ENCODE measurements at places on chromosomes 5 and 9.
A peak's percentile ranks its signal among the peaks of the same experiment; 100 is the strongest.

DNA sequence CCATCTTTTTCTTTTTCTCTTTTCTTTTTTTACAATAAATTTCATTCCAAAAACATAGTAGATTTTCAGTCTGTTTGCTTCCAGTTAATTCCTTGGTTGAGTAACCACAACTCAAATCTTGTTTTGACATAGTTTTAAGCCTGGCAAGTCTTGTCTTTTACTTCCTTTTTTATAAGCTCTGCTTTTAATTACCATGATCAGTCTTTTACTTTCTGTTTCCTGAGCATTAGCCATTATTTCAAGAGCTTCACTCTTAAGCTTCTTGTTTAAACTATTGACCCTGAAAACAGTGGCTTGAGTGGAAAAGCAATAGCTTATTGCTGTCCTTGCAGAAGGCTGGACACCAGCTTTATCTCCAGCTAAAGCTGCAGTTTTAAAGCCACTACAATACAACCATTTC lies 1363.3 kb downstream of the MAT2B start:
- no peak for DNase-seq

DNA sequence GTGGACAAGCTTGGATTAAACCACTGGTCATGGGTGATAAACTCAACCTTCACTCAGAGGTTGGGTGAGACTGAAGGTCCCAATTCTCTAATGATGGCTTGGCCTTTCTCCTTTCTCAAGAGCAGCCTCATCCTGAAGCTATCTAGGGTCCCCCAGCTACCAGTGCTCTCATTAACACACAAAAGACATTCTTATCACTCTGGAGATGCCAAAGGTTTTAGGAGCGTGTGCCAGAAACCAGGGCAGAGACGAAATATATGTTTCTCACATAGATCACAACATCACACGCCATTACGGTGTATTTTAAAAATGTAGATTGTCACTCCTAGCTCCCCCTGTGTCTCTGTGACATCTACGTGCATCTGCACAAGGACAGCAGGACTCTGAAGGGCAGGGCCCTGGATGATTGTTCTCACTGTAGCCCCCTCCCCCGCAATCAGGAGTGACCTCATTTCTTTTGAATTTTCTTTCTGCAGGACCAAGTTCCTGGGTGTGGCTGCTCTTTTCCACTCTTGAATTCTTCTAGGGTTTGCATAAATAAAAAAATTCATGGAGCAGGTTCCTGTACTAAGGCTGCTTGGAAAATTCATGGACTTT lies 311.3 kb downstream of the GADD45G start:
- DNase-seq = no peak

- DNase-seq = no peak
These were observed 395.2 kb upstream of the ZNF462 start for GRCh38 chr9:106467865-106468164.

- peak; percentile 34 for DNase-seq
These were observed 128.1 kb upstream of the RPS23 start for GRCh38 chr5:82406205-82406773.

DNA sequence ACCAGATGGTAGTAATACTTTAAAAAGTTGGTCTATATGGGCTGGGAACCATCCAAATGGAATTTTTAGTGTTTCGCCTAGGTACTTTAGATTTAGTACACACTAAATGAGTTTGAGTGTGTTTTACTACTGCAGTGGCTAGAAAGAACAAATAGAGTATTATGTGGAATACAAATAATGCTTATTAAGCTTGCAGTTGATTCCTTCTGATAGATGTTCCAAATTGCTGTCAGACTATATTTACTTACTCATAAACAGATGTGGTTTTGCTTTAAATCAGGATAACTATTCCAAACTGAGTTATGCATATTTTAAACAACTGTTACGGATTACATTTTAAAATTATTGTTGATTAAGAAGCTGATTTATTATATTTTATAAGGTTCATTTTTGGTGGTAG lies 103.3 kb downstream of the ZSWIM6 start:
- no peak for DNase-seq

DNA sequence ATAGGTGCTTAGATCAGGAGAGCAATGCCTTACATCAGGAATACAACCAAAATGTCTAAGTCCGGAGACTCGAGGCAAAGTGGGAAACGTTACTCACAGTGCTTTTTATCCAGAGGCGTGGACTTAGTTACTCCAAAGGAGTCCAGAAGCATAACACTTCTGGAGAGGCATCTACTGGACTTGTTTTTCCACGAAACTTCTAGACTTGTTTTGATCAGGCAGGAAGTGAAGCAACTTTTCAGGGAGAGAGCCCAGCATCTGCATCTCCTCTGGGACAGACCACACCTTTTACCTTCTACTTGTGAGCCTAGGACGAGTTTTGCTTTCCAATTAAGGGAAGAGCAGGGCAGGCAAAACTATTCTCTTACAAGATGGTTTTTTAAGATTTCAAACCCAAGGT lies 1.2 kb upstream of the TJP2 start:
- DNase-seq = no peak

- DNase-seq = no peak
These were observed 55.1 kb upstream of the KDM4C start for GRCh38 chr9:6702707-6703106.
